ENCODE measurements at places on chromosomes 1 and 21.

DNA sequence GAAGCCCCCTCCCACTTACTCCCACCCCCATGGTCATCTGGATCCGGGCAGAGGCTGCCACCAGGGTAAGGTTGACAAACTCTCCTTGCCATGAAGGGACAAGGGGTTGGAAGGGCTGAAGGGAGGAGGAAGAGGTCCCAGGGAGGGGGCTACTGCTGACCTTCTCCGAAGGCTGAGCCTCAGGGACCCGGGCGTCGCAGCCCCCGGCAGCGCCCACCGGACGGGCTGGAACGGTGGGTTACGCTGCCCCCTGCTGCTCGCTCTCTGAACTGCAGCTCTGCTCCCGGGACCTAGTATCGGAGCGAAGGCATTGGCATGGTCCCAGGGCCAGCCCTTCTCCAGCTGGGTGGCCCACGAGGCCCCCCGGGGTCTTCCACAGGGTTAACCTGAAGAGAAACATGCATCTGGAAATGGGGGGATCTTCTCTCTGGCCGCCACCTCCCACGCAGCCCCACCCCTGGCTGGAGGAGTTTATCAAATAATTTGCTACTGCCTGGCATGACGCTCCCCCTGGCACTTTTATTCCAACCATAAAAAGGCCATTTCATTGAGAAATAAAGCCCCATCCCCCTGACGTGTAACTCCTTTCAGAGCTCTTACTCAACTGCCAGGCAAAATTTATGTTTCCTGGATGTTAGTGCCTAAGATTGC is 70.4 kb upstream of the TARDBP start:
- peak; percentile 64 for DNase-seq

- DNase-seq: no peak
Measured at GRCh38 chr21:35893156-35893555, 167.2 kb downstream of the SETD4 start.

GRCh38 chr1:87084244-87084836 is 169.9 kb downstream of the HS2ST1 start:
- peak; percentile 28 for DNase-seq

DNA sequence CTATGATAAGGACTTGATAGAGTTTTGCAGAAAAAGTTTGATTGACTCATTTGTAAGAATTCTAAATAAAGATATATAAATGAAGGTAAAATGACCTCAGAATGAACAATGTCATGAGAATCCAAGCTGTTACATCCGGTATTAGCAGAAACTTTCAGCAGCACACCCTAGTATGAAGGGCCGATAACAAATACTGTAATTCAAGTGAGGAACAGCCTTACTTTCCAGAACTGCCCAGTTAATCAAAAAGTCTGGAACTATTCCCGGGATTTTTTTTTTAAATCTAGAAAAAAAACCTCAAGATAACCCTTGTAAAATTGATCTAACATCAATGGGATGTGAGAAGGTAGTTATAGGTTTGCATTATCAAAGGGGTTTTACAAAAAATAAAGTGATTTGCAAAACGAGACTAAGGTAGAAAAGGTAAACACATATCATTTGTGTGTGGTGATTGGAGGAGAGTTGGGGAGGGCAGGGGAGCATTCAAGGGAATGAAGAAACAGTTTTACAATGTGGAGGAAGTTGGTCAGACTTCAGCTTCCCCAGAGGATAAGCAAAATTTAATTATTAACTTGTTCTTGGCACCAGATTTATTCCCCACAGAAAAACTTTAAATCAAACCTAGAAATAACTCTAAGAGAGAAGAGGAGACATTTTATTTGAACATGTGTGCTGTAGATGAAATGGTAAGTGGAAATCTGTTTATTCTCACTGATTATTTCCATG is 75.9 kb upstream of the VCAM1 start:
- no peak for DNase-seq

GRCh38 chr21:45889961-45890360 is 91.6 kb upstream of the COL6A1 start:
- DNase-seq: no peak

DNA sequence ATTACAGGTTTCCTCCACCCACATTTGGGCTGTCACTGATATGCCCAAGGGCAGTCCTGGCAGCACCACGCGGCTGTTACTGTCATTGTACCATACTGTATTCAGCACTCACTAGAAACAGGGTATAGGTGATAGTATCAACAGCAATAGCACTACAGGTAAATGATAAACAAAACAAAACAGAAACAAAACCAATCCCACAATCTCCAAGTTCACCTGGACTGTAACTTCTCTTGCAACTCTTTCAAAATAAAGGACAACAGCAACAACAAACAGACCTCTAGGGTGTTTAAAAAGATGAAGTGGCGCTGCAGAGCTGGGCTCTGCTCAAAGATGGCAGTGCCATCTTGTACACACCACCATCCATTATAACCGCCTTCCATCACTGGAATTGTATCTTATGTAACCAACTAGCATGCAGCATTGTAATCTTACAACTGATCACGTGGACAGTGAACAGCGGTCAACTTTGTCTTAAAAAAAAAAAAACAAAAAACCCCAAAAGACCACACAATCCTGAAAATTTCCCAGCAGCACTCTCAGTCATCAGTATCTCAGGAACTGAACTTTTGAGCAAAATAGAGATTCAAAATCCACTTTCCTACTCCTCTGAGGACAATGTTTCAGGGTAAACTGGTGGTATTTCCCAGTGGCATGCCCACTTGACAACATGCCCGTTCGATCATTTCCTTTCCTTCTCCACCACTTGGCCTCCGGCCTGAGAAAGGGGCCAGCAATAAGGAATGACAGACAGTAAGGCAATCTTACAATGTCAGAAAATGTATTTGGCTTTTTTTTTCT is 3.8 kb downstream of the IRF2BP2 start:
- DNase-seq: peak; percentile 72

- DNase-seq: no peak
Measured at GRCh38 chr21:45227735-45228134, 60.0 kb downstream of the POFUT2 start.

DNA sequence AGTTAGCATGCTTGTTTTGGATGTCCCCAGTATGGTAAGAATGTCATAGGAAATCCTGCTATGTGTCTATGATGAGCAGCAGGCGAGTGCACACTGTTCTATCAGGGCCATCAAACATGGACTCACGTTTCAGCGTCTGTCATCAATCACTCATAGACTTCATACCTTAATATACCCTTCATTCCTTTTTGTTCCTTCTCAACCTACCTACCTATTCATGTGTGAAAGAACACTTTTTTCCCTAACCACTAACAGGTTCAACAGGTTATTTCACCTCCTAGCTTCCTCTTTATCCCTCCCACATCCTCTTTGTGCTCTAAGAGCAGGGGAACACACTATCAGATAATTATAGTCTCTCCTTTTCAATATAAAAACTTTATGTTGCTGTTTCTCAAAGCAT is 300.6 kb downstream of the TM2D1 start:
- no peak for DNase-seq

- DNase-seq: peak; percentile 56
Measured at GRCh38 chr1:152392909-152393308, 21.2 kb downstream of the CRNN start.

- DNase-seq: no peak
Measured at GRCh38 chr1:189357317-189357716, 1120.3 kb downstream of the BRINP3 start.

DNA sequence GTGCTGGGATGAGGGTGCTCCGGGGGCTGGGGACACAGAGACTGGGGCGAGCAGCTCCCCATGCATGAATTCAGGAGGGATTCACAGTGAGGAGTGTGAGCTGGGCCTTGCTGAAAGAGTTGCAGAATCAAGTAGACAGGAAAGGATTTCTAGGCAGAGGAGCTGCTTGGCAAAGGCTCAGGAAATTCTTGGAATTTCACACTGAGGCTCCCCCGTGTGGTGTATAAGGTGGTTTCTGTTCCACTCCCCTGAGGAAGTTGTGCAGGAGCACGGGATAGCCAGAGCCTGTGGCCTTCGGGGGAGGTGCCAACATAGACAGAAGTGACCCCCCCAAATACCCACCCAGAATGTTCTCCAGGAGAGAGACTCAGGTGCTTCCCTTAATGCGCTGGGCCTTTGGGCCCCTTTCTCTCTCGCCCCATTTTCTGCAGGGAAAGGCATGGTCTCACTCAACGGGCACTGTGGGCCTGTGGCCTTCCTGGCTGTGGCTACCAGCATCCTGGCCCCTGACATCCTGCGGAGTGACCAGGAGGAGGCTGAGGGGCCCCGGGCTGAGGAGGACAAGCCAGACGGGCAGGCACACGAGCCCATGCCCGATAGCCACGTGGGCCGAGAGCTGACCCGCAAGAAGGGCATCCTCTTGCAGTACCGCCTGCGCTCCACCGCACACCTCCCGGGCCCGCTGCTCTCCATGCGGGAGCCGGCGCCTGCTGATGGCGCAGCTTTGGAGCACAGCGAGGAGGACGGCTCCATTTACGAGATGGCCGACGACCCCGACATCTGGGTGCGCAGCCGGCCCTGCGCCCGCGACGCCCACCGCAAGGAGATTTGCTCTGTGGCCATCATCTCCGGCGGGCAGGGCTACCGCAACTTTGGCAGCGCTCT is 58.5 kb upstream of the ACTL8 start:
- DNase-seq: no peak

DNA sequence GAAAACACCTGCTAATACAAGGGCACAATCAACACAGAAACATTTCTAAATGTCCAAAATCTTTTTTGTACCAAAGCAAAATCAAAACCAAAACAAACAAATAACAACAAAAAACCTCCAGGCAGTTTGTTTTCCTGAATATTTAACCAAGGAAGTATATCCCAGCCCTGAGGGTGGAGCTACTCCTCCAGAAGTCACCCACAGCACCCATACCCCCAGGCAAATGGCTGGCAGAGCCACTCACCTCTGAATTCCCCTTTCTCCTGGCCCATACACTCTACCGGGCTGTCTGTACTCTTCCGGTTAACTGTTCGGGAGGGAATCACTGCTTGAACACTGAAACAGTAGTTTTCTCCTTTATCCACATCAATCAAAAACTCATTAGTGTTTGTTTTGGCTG is 9.5 kb downstream of the F3 start:
- DNase-seq: no peak

DNA sequence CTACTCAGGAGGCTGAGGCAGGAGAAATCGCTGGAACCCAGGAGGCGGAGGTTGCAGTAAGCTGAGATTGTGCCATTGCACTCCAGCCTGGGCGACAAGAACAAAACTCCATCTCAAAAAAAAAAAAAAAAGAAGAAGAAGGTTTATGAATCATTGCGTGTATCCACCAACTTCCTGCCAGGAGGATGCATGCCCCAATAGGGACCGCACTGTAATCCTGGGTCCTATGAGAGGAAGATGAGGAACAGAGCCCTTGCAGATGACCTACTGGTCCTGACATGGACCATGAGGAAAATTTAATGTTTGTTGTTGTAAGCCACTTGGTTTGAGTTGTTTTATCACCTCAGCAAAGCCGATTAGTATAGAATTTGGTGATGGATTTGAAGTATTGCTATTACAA is 56.7 kb downstream of the PTGS2 start:
- no peak for DNase-seq

Measured in CD4-positive, alpha-beta T cell treated with Interleukin-10 for 1 hour (primary cell).